Amniotic epithelial cell (primary cell): ENCODE measurements at places on chromosomes 16 and 17.
A peak's percentile ranks its signal among the peaks of the same experiment; 100 is the strongest.

GRCh38 chr16:57507136-57508034, 21.1 kb upstream of the DOK4 start:
- DNase-seq: no peak

DNA sequence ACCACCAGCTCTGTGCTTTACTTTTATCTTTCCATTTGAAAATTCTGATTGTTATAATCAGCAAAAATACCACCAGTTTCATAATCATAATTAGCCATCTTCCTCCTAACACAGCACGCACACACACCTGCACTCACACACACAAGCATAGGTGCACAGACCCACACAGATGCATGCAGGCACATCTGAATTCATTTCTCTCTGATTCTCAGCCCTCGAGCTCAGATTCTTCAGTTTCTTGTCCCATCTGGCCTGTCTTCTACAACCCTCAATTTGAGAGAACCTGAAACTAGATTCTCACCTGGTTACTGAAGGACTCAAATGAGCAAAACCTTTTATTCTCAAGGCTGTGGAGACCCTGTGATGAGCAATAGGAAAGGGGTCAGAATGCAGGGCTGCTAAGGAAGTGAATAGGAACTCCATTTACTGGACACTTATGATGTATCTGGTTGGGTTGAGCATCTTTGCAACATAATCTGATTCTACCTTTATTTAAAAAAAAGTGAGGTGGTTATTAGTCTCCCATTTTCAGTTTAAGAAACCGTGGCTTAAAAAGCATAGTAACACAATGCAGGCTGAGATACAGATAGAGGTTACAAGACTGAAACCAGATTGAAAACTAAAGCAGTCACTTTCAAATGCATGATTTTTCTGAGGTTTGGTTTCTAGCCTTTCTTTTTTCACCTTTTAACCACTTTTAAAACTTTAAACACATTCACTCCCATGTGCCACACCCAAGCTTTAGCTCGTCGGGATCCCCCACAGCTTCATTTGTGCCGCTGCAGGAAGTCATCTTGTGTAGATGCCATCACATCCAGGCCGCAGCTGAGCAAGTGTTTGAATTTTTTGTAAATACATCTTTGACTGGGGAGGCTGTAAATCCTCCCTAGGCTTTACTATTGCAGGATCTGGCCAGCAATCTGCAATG, 9.4 kb downstream of the KRT33A start:
- no peak for DNase-seq

DNA sequence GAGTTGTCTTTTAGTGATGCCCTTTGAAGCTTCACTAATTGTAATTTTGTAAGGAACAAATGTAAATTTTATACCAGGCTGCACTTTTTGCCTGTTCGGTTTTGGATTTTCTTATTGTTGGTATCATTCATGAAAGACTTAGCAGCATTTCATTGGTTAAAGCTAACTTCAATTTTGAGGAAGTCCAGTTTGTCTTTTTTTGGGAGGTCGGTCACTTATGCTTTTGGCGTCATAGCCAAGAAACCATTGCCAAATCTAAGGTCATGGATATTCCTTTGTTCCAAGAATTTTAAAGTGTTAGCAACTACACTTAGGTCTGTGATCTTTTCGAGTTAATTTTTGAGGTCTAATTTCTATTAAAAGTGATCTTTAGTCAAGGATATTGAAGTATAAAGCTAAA, 77.1 kb downstream of the PRKCA start:
- DNase-seq: no peak

GRCh38 chr16:51084074-51084928, 66.8 kb downstream of the SALL1 start:
- DNase-seq: no peak

- no peak for DNase-seq
These were observed 40.9 kb downstream of the RAP1GAP2 start for GRCh38 chr17:2837147-2837561.

- DNase-seq: no peak
These were observed at the start of gene C16orf89 for GRCh38 chr16:5065813-5066212. TSS of gene C16orf89 (minus strand) at chr16:5065956. CDS start at chr16:5065908, 48 bp downstream.

- peak; percentile 58 for DNase-seq
These were observed 3.5 kb downstream of the PIPOX start for GRCh38 chr17:29046473-29046839.
